Stimulated activated CD4-positive, alpha-beta T cell treated with anti-CD3 and anti-CD28 coated beads, Interleukin-1b, Interleukin-23, amount 100 ng/mL, for 48 hours (primary cell): ENCODE measurements at places on chromosomes 1 and 21.

DNA sequence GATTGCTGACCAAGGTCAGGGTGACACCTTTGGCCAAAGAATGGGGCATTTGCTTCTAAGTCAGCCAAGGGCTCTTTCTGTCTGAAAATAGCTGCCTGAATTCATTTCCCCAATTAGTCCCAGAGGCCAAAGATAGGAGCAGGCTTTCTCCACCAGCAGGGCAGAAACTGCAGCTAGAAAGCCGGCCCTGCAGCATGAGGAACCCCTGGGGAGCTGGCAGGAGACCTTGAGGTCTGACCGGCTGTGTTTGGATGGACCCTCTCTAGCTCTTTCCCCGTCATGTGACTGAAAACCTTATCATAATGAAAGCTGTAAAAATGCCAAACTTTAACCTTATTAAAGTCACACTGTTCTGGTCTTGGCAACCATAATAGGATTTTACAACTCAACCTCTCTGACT is 93.4 kb downstream of the CD58 start:
- DNase-seq, result no peak

DNA sequence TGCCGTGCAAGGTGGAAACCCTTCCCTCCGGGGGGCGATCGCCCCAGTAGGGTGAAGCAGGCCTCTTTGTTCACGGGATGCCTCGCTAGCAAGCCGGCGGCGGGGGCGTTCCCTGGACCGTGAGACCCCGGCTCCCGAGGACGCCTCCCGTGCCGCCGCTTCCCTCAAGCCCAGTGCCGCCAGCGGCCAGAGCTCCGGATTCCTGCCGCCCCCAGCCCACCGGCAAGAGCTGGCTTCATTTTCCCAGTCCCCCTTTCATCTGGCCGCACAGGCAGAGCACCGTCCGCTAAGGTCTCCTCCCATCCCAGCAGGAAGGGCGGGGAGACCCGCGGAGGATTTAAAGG is 16.3 kb downstream of the IER5 start:
- peak; percentile 42 for DNase-seq

DNA sequence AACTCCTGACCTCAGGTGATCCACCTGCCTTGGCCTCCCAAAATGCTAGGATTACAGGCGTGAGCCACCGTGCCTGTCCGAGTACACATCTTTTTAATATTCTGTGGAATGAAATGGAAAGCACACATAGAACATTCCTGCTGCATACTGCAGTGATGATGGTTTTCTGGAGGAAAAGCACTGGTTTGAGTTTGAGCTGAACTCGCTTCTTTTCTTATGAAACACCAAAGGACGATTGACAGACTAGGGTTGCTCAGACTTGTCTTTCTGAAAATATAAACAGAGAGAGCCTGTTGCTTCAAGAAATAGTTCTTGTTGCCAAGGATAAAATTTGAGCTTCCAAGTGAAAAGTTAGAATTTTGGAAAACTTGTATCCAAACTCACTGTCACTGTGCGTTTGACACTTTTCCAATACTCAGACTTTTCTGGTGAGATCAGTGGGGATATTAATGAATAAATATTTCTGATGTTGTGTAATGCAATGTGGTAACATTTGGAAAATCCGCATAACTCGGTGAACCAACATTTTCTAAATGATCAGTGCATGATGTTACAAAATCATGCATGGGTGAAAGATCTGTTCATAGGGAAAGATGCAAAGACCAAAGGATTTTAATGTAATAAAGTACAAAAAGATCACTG is 15.0 kb upstream of the ERMAP start:
- no peak for DNase-seq

GRCh38 chr1:192225703-192226102 is 67.4 kb downstream of the RGS18 start:
- no peak for DNase-seq

GRCh38 chr1:18495635-18496034 is 14.9 kb downstream of the KLHDC7A start:
- DNase-seq, result no peak

- no peak for DNase-seq
These were observed 492.5 kb upstream of the ADGRL2 start for GRCh38 chr1:81308191-81308590.

- no peak for DNase-seq
These were observed 102.0 kb downstream of the PTPN14 start for GRCh38 chr1:214449371-214449770.

DNA sequence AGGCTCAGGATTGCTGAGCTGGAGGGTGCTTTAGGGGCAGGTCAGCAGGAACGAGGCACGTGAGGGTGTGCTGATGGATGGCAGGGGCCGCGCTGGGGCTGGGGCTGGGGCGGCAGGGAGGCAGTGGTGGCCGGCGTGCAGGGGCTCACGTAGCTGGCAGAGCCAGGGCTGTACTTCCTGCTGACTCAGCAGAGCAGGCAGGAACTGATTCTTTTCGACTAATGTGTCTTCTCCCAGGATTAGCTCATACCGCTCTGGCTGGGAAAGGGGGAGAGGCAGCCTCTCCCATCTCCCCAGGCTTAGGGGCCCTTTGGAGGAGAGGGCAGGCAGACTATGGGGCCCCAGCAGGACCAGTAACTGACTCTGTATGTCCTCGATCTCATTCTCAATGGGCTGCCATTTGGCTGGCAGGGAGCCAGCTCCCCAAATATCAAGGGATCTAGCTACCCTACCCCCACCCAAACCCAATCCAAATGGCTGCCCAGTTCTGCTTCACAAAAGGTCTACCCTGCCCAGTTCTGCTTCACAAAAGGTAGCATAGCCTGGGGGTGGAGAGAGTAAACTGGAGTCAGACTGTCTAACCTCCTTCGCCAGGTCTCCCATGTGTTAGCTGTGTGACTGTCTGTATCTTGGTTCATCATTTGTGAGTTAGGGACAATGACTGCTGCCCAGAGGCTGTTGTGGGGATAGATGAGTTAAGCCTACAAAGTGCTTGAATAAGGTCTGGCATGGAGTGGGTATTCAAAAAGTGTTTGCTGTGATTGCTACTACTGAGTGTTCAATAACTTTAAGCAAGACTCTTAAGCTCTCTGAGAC is 100.1 kb upstream of the SLC2A1 start:
- peak; percentile 36 for DNase-seq

- no peak for DNase-seq
These were observed 14.7 kb downstream of the PDXK start for GRCh38 chr21:43733529-43734071.

DNA sequence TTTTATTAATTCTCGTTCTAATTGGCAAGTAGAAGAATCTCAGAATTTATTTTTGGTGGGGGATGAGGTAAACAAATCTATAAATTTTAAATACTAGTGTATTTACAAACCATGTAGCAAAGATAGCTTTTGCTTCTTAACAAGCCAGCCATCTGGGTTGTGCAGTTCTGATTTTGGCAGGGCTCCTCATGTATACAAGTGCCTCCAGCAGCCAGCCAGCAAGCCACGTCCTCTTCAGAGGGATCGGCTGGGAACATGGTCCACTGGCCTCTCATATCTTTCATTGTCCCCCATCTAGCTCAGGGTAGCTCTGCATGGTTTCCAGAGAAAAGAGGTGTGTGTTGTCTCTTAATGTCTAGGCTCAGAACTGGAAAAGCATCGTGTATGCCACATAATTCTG is 659.1 kb downstream of the MRPL39 start:
- no peak for DNase-seq

DNA sequence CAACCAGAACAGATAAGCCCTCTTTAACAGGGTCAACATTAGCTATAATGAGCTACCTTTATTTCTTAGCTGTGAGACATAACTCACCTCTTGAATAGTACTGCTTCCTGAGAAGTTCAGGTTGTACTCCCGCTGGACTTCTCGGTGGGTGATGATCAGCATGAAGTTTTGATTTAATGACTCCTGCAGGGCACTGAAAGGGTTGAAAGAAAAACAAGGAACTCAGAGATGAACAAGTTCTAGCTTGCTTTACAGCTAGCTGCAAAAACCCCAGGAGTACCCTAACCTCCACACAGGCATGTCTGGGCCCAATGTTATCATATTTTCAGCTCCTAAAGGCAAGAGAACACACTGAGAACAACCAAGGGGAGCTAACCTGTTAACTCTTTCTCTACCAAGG is 254.4 kb downstream of the FAF1 start:
- DNase-seq, result no peak

GRCh38 chr1:177170756-177171535 is at the start of gene BRINP2:
BRINP2 (plus strand) TSS chr1:177170958; CDS start chr1:177229877, 58,919 bp downstream.
- DNase-seq, result no peak

DNA sequence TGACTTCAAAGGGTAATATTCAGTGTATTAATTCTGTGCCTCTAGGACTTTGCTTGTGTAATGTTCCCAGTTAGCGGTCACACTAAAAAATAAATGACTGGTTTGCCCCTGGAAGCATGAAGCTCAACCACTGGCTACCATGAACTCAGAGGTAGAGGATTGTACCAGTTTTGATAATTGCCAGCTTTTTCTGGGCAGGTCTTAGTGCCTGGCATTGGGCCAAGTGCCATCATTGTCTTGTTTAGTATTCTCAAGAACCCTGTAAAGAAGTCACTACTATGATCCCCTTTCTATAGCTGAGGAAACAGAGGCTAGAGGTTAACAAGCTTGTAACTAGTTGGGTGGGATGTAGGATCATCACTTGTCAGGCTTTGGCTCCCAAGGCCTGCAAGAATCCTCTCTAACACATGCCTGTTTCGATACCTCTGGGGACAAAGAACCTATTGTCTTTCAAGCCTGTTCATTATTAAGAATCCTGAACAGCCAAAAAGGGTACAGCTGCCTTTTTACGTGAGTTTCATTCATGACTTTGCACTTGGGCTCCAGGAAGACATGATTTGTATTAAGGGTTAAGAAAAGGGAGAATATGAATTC is 121.9 kb upstream of the JUN start:
- no peak for DNase-seq

DNA sequence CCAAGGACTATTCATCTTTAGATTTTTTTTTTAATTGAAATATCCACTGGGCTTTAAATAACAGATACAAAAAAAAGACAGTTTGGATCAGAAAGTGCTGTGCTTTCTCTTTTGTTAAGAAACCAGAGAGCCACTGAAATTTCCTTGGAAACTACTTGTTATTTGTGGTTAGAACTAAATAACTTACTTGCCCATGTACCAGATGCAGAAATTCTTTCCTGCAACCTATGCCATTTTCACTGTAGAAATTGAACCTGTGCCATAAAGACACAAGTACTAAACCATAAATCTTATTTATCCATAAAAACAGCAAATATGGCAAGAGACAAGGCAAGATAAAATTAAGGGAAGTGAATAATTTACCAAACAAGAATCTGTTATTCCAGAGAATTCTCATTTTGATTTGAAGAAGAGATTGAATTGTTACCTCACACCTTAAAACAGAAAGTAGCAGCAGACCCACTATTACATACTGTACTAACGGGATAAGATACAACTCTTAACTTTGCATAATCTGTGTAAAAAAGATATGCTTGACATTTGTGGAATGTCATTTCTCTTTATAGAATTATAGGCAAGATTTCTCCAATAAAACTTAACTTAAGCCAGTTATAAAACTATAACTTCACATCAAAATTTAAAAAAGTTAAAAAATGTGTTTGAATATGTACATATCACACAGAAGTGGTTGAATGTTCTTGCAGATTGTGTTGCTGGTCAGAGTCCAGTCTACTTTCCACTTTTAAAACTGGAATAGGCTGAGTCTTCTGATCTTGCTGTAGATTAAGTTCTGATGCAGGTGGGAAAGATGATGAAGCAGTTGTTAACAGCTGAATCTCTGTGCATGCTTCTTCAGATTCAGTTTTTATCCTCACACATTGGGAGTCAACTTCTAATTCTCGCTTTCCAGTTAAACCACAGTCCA is 6.3 kb upstream of the PHTF1 start:
- no peak for DNase-seq

DNA sequence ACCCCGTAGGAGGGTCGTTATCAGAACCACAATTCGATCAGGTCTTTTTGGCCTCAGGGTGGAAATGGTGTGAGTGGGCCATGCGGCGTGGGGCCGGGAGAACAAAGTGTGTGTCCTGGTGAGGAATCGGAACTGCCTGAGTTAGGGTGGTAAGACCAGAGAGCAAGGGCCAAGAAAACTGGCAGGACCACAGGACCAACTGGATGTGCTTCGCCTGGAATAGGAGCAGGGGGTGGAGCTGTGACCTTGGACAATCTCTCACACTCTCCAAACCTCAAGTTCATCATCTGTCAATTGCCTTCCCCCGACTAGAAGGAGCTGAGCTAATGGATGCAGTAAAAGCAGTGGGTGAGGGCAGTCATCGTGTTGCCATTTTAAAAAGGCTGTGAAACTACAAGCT is 59.5 kb downstream of the NAV1 start:
- no peak for DNase-seq

GRCh38 chr1:174884038-174884437 is 115.7 kb upstream of the CACYBP start:
- DNase-seq, result no peak

- DNase-seq, result no peak
These were observed 13.0 kb downstream of the VANGL1 start for GRCh38 chr1:115654663-115655305.

GRCh38 chr21:28227881-28228635 is 764.6 kb downstream of the LTN1 start:
- DNase-seq, result no peak

DNA sequence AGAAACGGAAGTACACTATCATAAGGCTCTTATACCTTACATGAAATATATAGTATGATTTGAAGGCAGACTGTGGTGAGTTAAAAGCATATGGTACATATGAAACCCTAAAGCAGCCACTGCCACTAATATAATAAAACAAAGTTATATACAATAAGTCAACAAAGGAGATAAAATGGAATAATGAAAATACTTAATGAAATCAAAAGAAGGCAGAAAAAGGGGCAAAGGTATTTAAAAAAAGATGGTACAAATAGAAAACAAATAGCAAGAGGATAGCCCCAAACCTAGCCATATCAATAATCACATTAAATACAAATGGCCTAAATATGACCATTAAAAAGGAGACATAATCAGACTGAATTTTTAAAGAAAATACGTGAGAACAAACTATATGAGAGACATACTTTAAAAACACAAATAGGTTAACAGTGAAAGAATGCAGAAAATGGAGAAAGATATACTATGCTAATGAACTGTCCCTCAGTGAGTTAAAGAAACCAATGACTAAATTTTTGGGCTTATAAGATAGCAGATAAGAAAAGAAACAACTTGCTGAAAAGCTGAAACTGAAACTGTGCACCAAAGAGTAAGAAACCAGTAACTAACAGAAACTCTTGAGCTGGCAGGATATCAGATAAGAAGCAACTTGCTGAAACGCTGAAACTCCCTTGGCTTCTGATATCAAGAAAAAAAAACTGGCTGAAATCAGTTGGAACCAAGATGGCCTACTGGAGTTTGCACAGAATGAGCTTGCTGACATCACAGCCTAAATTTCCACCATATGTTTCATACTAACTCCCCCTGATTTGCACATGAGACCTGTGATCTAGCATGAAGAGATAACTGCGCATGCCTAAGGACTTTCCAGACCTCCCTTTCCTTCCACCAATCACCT is 44.3 kb upstream of the IL10 start:
- DNase-seq, result peak; percentile 32

- DNase-seq, result no peak
These were observed 37.0 kb downstream of the F3 start for GRCh38 chr1:94504601-94505000.

- no peak for DNase-seq
These were observed 30.7 kb upstream of the KIAA1614 start for GRCh38 chr1:180881806-180882509.
